KBM-7 (cell line): ENCODE measurements at places on chromosomes 6 and 20.
A peak's percentile ranks its signal among the peaks of the same experiment; 100 is the strongest.

DNA sequence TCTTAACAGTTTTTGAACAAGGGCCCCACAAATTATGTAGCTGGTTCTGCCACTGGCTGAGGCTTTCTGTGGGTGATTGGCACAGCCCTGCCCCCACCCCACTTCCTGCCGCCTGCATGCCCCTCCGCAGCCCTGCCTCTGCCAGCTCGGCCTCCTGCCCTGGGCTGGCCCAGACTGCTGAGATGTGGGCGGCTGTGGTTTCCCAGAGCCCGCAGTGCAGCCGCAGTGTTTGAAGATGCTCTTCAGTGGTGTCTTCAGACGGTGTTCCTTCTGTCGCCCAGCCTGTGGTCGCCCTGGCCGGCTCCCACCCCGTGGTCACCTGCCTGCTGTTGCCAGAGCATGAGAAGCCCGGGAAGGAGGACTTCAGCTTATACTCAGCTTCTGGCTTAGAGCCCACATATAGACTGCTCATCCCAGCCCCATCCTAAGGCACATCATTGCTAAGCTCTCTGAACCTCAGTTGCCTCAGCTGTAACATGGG lies 154.3 kb downstream of the VEGFA start:
- peak; percentile 65 for DNase-seq

DNA sequence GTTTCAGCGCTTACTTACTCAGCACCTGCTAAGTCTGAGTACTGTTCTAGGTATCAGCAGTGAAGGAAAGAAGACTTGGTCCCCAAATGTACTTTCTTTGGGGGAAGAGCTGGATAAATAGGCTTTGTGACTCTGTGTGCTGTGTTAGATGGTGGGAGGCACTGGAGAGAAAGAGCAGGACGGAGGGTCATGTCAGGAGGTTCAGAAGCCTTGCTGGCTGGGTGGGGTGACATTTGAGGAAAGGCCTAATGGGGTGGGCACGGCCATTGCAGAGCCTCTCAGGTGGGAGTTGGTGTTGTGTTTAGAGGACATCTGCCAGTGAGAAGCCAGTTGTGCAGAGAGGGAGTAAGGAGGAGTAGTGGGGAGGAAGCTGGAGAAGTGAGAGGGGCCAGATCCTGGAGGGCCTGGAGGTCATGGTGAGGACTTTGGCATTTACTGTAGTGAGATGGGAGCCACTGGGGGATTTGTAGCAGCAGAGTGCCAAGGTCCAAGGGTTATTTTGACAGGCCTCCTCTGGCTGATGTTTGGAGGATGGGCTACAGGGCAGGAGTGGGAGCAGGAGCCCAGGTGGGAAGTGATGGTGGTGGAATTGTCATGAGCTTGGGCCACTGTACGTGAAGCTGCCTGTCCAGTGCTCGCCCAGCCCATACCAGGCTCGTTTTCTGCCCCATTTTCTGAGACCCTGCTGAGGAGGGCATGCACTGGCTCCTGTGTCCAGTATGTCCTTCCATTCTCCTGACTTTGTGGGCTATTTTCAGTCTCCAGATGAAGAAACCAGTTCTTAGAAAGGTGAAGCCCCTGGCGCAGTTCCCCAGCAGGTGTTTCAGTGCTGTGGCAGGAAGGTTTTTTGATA lies 886 bp downstream of the SDCBP2 start:
- no peak for DNase-seq

DNA sequence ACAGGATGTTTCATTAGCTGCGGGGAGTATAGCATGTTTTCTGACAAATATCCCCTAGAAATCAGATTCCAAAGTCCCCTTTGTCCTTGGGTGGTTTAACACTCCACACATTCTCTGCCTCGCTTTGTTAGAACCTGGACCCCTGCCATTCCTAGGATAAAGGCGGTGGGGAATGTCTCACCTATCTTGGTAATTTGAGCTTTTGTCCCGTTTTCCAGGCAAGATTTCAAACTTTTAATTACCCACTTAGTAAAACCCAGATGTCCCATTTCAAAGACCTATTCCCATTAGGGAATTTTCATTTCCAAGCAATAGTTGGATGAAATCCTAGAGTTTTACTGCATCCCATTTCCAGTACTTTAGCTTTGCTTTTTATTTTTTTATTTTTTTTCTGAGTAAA lies 501.0 kb upstream of the MAP3K7 start:
- no peak for DNase-seq

DNA sequence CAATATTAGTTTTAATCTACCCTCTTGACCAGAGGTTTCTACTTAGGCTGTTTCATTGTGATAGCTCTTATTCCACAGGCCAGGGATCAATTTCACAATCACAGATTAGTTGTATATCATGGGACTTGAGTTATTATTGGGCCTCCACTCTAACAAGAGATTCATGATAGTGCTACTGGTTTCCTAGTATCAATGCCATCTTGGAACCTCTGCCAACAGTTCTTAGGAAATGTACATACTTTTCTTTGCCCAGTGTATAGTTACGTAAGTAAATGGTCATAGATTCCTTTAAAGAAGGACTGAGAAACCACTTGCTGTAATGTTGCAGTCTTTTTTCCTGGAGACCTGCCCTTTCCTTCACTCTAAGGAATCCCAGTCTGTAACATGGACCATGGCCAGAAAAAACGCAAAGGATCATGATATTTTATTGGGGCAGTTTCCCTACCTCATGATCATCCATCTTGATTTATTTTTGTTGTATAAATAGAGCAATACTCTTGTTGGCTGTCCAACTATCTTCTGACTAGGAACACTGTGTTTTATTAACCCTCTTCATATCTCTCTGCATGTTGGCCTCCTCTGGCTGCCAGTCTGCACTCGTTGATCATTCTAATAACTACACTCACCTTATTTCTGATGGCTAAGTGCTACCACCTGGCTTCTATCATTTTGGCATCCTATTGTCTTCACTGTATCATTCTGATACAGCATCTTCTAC lies 38.0 kb upstream of the VGLL2 start:
- no peak for DNase-seq

GRCh38 chr6:90401933-90402830 lies 105.5 kb upstream of the BACH2 start:
- no peak for DNase-seq

DNA sequence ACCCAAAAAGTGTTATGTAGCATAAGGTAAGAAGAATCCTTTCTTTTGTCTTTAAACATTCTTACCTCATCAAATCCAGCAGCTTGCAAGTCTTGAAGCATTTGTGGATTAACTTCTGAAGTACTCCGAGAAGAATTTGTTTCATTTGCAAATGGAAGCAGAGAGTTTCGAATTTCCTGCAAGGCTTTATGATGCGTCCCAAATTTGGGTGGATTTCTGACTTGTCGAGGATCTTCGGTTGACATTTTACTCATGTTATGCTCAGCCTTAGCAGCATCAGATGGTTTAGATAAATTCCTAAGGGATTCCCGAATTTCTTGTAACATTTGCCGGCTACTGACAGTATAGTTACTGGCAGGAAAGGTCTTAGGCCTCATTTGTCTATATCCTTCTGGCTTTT lies 16.2 kb downstream of the LATS1 start:
- no peak for DNase-seq

- DNase-seq: peak; percentile 84
Observed at GRCh38 chr6:89297695-89298351, 17.3 kb downstream of the GABRR2 start.

- DNase-seq: no peak
Observed at GRCh38 chr20:13141546-13141945, 79.5 kb upstream of the ISM1 start.

DNA sequence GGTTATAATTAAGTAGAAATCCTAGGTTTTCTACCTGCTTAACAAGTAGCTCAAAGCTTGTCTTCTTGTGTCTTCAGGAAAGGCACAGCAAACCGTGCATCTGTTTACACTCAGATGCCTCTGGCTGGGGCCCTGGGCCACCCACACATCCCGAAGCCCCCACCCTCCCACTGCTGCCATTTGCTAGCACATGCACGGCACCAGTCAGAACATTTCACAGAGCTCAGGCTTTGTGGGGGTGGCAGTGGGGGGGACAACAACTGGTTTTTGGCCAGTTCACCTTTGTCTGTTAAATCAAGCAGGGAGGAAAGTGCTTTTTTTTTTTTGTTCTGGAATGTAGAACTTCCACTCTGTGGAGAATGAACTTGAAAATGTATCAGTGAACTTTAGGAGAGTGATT lies 77.7 kb downstream of the LINC00237 start:
- DNase-seq: no peak

DNA sequence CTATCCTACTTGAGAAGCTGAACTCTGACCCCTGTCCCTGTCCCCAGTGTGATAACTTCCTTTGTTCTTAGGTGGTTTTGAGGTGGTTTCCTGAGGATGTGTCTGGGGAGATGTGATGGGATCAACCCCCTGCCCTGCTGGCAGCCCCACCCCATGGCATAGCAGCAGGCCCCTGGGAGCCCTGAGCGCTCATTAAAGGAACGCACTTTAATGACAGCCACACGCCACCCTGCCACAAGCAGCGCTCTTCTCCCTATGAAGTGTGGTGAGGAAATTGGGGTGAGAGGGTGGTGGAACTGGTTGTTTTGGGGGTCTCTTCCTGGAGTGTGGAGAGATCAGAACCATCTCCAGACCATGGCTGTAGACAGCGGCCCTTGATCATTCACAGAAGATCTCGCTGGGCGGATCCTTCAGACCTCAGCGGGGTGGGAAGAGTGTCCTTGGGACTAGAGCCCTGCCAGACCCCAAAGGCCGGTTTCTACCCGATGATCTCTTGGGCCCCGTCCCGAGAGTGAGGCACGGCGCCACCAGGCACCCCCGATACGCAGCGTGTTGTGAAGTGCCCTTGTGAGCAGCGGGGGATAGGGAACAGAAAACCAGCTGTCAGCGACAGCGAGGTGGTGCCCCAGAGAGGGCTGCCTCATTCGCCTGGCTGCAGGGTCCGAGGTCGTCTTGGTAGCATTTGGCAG lies 45.4 kb downstream of the SYNJ2 start:
- no peak for DNase-seq

- DNase-seq: no peak
Observed at GRCh38 chr6:4714961-4715501, 61.2 kb upstream of the CDYL start.

DNA sequence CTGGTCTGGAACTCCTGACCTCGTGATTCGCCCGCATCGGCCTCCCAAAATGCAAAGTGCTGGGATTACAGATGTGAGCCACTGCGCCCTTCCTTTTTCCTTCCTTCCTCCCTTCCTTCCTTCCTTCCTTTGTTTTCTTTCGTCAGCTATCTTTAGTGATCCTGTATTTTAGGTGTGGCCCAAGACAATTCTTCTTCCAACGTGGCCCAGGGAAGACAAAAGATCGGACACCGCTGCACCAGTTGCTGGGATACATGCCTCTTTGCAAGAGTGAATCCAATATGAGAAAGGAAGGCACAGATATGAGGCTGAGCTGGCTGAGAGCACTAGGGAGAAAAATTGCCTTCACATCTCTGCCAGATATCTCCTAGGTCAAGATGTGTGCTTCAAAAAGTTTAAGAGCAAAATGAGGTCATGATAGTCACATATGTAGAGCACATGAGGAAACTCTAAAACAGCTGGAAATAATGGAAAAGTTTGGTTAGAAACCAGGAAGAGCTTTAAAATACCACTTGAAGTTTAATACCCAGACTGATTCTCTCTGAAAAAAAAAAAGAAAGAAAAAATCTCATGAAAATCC lies 41.8 kb downstream of the OR2B2 start:
- no peak for DNase-seq

DNA sequence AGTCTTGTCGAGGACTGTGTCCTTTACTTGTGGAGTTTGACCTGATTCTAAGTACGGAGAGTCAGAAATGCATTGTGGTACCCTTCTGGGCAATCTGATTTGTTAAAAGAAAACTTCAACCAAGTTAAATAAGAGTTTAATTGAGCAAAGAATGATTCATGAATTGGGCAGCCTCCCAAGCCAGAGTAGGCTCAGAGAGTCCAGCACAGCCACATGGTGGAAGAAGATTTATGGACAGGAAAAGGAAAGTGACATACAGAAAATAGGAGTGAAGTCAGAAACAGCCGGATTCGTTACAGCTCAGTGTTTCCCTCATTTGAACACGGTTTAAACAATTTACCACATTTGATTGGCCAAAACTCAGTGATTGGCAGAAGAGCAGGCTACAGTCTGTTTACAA lies 329.2 kb downstream of the DHX35 start:
- DNase-seq: no peak

DNA sequence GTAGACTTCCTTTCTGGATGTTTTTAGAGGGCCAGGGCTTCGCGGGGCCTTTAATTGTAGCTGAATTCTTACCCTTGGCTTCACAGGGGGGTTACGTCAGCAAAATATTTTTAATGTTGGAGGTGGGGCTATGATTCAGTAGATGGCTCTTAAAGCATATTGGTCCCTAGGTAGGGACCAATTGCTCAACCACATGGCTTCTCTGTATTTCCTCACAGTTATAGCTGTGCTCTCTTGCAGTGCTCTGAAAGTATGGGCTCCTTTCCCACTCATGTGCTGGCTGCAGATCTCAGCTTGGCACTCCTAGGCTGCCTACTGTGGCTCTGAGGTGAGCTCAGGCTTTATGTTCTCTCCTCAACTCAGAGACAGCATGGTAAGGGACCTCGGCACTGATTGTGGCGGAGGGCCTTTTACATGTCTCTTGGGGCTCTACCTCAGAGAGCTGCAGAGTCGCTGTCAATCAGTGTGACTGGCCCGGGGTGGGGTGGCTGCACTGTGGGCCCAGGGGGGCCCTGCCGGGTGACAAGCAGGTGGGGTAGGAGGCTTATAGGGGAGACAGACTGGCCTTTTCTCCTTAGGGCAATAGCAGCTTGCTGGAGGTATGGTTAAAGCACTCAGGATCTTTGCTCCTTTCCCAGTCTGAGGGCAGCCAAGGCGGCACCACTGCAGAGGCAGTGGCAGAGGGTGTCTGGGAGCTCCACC lies 318.0 kb downstream of the DOK5 start:
- DNase-seq: no peak

GRCh38 chr6:34657037-34657306 lies 39.6 kb downstream of the ILRUN start:
- DNase-seq: no peak

- DNase-seq: no peak
Observed at GRCh38 chr6:11006061-11006460, 38.0 kb downstream of the ELOVL2 start.

GRCh38 chr6:160327981-160328380 lies 20.2 kb upstream of the SLC22A3 start:
- no peak for DNase-seq

GRCh38 chr20:25296094-25297093 lies 48.5 kb downstream of the PYGB start:
- peak; percentile 24 for DNase-seq

DNA sequence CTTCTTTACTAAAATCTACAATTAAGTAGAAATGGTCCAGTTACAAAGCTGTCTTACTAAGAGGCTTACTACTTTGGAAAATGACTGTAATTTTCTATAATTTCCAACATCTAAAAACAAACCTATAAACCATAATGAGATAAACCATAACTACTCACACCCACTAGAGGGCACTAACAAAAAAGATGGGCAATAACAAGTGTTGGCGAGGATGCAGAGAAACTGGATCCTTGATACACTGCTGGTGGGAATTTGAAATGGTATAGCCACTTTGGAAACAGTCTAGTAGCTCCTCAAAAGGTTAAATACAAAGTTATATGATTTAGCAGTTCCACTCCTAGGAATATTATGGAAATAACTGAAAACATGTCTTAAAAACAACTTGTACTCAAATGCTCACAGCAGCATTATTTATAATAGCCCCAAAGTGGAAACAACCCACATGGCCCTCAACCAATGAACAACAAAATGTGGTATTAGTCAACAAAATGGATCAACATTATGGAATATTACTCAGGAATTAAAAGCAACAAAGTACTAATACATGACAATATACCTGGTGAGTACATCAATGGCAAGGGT lies 50.6 kb downstream of the GJA10 start:
- peak; percentile 55 for DNase-seq
